Stimulated activated CD4-positive, alpha-beta T cell treated with anti-CD3 and anti-CD28 coated beads, Interleukin-2, amount 100 ng/mL, for 48 hours (primary cell): ENCODE measurements at places on chromosomes 1 and 21.

GRCh38 chr1:175129997-175130648 lies 62.5 kb downstream of the KIAA0040 start:
- DNase-seq = no peak

GRCh38 chr1:32249831-32250525 lies 1.1 kb upstream of the LCK start:
- peak; percentile 63 for DNase-seq

DNA sequence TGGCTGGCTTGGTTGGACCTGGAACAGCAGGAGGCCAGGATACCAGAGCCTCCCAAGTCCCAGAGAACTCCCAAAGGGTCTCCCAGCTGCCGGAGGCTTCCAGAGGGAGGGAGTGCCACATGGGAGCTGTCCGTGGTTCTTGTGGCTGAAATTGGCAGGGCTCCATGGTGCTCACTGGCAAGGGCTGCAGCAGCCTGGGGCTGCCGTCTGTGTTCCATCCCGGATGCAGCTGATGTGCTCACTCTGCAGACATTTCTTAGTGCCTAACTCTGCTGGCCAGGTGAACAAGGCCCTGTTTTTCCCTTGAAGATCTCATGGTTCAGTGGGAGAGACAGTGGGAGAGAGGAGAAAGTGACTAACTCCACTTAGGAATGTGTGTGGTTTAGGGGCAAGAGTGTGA lies 261.1 kb downstream of the CAMTA1 start:
- no peak for DNase-seq

GRCh38 chr1:61238359-61238665 lies 156.0 kb downstream of the NFIA start:
- DNase-seq = no peak

DNA sequence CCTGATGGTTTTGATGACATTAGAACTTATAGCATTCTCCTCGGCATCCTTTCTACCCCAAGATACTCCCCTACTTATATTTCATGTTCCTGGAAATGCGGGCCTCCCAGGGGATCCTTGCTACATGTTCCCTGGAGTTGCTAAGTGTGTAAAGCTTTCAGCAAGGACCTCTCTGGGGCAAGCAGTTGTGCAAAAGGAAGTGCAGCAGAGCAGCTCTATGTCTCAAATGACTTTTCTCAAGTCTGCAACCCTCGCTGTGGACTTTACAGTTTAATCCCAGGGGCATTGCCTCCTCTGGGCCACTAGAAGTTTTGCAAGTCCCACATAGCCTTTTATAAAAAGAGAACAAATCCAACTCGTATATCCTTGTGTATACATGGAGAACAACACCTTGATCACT lies 20.8 kb upstream of the MNDA start:
- DNase-seq = no peak

DNA sequence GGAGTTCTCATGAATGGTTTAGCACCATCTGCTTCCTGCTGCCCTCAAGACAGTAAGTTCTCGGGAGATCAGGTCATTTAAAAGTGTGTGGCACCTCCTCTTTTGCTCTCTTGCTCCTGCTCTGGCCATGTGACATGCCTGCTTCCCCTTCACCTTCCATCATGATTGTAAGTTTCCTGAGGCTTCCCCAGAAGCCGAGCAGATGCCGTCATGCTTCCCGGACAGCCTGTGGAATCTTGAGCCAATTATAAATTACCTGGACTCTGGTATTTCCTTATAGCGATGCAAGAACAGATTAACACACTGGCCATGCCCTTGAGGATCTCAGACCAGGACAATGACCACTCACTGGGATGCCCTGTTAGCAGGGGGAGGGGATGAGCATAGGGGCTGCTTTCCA lies 212.3 kb downstream of the MATN1 start:
- DNase-seq = no peak

GRCh38 chr1:2239384-2239985 lies 11.4 kb downstream of the SKI start:
- DNase-seq = no peak
